ENCODE measurements at places on chromosomes 7 and 10.

GRCh38 chr10:42593284-42593683 lies 45.1 kb downstream of the ZNF33B start:
- no peak for DNase-seq

- no peak for DNase-seq
Measured at GRCh38 chr7:138208864-138209263, 132.6 kb downstream of the AKR1D1 start.

DNA sequence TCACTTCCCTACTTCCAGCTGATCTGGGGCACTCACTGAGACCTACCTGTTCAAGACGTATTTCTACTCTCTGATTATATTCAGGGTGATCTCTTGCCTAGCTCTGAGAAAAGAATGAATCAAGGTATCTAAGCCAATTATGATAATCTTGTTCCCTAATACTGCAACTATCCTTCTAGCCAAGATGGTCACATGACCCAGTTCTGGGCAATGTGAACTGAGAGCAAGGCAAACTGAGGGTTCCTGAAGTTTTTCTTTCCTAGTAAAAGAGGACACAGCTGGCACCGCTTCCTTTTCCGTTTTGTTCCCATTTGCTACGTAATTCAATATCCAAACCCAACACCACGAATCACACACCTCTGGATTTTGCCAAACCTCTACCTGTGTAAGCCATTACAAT lies 5.9 kb upstream of the GPAM start:
- DNase-seq: no peak

DNA sequence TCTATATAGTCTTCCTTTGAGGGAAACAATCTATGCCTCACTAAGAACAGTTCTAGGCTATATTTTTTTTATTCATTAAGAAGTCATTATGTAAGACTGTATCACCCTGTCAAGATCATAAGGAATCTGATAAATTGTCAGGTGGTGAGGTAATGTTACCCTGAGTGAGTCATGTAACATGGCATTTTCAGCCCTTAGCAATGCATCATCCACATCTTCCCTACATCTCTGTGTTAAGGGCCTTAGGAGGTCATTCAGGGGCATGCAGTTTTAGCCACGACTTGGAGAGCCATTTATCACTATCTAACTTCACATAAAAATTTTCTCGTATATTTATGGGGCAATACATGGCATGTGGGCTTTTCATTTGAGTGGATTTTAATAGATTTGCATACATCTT lies 924.5 kb upstream of the MBL2 start:
- no peak for DNase-seq

DNA sequence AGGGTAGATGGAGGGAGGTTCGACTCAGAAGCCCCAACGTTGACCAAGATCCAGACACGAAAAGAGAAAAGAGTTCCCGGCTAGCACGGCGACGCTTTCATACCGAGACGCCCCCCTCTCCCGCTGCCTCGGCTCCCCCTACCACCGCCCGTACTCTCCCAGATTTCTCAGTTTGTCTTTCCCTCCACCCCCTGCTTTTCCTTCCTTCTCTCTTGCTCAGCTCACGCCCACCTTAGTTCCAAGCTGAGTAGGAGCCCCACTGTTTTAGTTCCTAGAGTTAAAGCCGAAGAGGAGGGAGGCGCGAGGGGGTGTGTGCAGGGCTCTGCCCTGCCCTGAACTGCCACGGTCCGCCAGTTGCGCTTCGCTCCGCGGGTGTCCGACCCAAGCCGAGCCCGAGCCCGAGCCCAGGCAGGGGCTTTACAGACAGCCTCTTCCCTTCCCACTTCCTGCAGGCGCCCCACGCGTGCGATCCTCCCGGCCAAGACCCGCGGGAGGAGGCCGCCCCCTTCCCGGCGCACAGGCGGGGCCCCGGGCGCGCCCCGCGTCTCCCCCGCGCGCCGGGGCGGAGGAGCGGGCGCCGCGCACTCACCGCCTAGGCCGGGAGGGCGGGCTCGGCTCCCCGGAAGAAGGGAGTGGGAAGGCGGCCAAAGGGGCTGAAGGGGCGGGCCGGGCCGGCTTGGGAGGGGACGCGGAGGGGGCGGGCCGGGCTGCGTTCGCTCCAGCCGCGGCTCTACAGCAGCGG lies at the start of gene EPHB6:
Gene EPHB6, plus strand, starts transcription at position 705 of the 742 bp plus-strand sequence. CDS start 8,152 bp downstream, outside the sequence.
- peak; percentile 83 for DNase-seq

GRCh38 chr10:121577568-121577967 lies 20.7 kb downstream of the FGFR2 start:
- no peak for DNase-seq
